ENCODE measurements at places on chromosomes 1 and 21. TPM values are rescaled to one million over a fixed set of nuclear protein-coding genes. Genes with fewer than 3 reads are reported as not detected.

GLRX2 gene
- 46.9 TPM for total RNA-seq

TCP10L gene
- total RNA-seq, result 0.95 TPM

TMEM200B gene
- not detected for total RNA-seq

P3H1 gene
- total RNA-seq, result 30.5 TPM

CYP4B1 gene
- 0.16 TPM for total RNA-seq

TPR gene
- total RNA-seq, result 41.9 TPM

ICOSLG gene
- total RNA-seq, result 2.9 TPM

RIMKLA gene
- total RNA-seq, result 1.1 TPM

FAM163A gene
- total RNA-seq, result not detected

PROK1 gene
- total RNA-seq, result not detected

RGS18 gene
- not detected for total RNA-seq

TNFSF4 gene
- total RNA-seq, result not detected

LENEP gene
- not detected for total RNA-seq

RAVER2 gene
- 4.3 TPM for total RNA-seq

PGLYRP3 gene
- total RNA-seq, result not detected

DISP3 gene
- total RNA-seq, result 0.17 TPM

Data from A549 treated with Mapracorat at 1 μM for 4 hours (cell line).